KG1 (cell line): ENCODE measurements at places on chromosomes 6 and 20.
A peak's percentile ranks its signal among the peaks of the same experiment; 100 is the strongest.

- no peak for DNase-seq
Measured at GRCh38 chr6:145844933-145845540, 30.4 kb upstream of the FBXO30 start.

GRCh38 chr6:166419286-166419685 lies 36.5 kb upstream of the MPC1 start:
- peak; percentile 14 for DNase-seq

DNA sequence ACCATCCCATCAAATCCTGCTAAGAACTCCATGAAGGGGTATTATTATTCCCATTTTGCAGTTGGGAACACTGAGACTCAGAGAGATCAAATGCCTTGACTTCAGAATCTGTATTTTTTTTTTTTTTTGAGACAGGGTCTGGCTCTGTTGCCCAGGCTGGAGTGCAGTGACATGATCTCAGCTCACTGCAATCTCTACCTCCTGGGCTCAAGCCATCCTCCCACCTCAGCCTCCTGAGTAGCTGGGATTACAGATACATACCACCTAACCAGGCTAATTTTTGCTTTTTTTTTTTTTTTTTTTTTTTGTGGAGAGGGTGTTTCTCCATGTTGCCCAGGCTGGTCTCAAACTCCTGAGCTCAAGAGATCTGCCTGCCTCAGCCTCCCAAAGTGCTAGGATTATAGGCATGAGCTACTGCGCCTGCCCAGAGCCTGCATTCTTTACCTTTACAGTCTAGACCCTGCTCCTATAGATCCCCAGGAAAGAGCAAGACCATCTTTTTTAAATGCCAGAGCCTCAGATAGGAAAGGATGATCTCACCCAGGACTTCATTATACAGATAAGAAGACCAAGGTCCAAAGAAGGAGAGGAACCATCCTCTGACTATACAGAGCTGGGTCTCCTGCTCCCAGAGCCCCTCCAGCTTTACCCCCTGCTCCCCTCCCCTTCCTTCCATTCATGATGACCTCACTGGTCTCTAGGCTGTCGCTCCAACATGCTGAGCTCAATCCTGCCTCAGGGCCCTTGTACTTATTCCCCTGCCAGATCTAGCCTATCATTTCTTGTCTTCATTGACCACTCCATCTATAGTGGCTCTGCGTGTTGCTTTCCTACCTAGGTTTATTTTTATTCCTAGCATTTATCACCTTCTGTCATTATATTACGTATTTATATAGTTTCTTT lies 138.6 kb downstream of the CEBPB start:
- no peak for DNase-seq

DNA sequence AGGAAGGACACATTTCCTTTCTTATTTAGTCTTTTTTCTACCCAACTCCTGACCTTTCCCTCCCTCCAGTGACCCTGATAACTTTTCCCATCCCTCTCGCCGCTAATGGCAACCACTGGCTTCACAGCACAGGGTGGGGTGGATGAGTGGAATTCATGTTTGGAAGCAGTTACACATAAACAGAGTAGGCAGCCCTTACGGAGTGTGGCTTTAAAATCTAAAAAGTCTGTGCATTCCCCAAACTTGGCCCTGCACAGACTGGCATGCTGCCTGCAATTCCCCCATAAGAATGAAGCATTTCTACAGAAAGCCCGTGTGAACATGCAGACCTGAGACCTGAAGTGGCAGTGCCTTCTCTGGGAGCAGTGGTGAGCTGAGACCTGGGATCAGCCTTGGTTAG lies 275.9 kb upstream of the PRND start:
- DNase-seq, result no peak

DNA sequence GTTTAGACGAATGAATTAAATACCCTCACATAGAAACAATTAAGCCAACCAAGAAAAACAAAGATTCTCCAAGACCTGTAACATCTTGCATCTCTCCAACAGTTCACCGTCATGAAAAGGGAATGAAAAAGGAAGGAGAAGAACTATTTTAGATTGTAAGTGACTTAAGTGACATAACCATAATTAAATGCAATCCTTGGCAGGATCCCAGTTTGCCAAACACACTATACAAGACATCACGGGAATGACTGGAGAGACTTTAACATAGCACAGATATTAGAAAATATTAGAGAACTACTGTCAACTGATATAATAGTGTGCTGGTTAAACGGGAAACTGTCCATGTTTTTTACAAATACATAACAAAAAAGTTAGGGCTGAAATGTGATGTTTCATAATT lies 22.2 kb downstream of the EPB41L2 start:
- no peak for DNase-seq

DNA sequence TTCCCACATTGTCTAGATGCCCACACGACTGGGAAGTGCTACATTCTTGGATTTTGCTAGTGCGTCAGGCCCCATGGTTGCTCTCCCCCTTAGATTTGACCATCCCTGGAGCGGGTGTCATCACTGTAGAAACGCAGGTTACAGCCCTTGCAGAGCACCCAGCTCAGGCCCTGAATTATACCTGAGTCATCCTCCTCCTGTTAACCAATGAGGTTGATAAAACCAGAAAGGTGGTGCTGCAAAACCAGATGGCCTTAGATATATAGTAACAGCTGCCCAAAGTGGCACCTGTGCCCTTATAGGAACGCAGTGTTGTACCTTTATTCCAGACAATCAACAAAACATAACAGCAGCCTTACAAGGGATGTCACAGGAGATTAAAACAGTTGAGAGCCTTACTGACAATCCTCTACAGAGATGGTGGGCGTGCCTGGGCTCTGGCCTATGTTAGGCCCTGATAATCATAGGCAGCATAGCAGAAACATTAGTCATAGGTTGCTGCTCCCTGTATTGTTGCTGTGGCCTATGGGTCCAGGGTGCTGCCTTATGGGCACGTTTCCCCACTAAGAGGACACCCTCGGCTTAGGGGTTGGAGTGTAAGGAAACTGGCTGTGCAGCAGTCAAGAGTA lies 33.6 kb upstream of the HSF2 start:
- DNase-seq, result no peak

DNA sequence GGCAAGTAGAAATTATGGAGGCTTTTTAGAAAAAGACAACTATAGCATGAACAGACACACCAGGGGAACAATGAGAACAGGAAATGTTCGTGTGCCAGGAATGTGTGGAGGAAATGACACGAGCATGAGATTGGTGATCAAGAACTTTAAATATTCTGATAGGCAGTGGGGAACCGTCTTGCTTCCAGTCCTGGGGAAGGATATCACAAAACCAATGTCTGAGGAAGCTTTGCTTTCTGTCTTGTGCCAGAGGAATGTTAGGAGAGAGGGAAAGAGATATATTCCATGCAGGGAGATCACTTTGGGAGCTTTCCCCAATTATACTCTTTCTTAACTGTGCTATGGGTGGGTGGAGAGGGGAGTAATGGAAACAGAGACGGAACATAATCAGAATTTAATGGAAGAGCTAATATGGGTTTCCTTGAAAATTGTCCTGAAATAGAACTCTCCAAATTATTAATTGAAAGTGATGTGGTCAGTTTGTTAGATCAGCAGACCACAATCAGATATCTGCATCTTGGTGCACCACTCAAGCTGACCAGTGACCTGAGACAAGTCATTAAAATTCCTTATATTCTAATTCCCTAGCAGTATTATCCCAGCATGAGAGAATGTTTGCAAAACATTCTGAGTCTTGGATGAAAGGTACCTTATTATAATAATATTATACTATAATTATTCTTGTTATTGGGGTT lies 178.2 kb downstream of the SOX4 start:
- no peak for DNase-seq

DNA sequence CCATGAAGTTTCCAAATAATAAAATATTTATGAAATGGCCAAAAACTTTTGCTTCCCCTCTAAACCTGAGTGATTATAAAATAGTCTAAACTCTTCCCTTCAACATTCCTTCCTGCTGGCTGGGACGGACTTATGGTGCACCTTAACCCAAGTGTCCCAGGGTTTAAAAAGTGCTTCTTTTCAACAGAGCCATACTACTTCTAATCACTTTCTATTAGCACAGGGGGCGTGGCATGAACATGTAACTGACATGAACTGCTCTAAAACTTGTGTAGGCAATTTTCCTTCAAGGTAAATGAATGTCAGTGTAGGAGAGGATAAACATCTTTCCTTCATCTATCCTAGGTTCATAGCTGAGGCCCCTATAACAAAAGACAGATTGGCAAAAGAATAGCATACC lies 163.6 kb upstream of the RIMS1 start:
- no peak for DNase-seq

GRCh38 chr20:47543006-47543431 lies 41.3 kb downstream of the NCOA3 start:
- DNase-seq, result no peak

DNA sequence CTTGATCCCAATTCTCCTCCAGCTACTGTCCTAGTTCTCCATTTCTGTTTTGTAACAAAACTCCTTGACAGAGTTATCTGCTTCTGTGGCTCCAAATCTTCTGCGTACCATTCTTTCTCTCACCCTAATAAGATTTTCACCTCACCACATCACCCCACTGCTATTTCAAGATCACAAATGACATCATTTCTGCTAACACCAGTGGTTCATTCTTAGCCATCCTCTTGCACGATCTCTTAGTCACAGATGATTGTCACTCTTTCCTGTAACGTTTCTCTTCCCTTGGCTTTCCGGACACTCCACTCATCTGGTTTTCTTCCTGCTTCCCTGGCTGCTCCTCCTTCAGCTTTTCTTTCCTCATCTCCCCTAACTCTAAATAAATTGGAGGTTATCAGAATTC lies 56.8 kb upstream of the FABP7 start:
- no peak for DNase-seq

- no peak for DNase-seq
Measured at GRCh38 chr6:108650325-108650724, 89.6 kb downstream of the FOXO3 start.

DNA sequence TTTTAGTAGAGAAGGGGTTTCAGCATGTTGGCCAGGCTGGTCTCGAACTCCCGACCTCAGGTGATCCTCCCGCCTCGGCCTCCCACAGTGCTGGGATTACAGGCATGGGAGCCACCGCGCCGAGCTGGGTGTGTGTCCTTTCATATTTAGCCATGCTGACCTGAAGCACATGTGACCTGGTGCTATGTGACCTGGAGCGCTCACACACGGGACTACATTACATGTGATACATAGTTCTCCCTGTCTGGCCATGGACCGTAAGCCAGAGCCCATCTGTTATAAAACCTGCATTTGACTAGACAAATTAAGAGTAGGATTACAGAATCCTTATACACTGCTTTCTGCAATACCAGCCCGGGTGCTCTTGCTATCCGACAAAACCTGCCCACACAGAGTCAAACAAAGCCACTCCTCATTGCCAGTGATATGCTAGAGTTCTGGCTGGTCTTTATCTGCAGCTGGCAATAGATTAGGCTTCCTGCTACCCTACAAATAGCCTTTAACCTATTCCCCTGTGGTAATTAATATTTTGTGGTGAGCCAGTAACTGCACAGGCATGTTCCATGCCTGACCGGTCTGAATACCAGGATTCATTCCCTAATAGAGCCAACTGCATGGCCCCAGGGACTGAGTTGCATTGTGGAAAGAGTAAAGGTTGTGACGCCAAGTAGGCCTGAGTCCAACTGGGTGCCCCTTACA lies 26.3 kb upstream of the FAM50B start:
- no peak for DNase-seq

DNA sequence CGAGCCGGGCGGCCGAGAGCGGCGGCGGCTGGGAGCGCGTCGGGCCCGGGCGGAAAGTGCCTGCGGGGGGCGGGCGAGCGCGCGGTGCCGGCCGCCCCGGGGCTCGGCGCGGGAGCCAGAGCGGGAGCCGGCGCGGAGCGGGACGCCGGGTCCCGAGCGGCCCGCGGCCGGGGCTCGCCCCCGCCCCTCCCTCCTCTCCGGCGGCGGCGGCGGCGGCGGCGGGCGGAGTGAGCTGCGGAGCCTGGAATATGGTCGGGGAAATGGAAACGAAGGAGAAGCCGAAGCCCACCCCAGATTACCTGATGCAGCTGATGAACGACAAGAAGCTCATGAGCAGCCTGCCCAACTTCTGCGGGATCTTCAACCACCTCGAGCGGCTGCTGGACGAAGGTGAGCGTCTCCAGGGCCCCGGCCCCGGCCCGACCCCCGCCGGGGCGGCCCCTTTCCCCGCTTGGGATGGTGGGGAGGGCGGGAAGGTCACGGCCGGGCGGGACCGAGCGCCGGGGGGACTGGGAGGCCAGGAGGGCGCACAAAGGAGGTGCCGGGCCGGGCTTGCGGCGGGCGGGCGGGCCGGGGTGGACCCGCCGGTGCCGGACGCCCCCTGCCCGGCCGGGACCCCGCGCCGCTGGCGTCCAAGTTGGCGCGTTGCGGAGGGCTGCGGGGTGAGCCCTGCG lies 565 bp downstream of the QKI start:
- DNase-seq, result no peak
